ENCODE measurements at places on chromosomes 6 and 20.

- DNase-seq, result no peak
Observed at GRCh38 chr20:36528875-36529417, 12.4 kb upstream of the MYL9 start.

DNA sequence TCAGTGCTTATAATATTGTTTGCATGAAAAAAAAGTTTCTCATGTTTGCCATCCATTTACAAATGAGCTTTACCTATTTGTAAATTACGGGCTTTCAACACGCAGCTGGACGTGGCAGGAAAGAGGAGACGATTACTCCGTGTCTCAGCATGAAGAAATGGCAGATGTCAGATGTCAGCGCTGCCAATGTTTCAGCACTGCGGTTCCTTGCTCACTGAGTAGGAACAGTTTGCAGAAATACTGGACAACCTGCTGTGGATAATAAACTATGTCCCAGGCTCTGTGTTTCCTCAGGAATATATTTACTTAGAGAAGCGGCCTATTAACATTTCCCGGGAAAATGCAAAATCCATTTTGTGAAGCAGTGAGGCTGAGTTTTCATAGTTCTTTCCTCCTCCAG, 22.7 kb downstream of the RAMACL start:
- no peak for DNase-seq

DNA sequence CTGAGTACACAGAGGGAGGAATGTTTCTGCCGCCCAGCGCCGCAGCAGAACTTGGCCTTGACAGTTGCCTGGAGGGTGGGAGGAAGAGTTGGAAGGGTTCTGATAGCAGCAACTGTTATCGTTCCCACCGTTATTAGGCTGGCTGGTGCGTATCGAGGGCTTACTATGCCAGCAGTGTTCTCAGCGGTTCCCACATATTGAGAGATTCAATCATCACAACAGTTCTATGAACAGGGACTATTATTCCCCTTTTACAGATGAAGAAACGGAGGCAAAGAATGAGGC, 380.1 kb upstream of the SULF2 start:
- no peak for DNase-seq

GRCh38 chr6:136864676-136865075, 42.3 kb downstream of the PEX7 start:
- no peak for DNase-seq

DNA sequence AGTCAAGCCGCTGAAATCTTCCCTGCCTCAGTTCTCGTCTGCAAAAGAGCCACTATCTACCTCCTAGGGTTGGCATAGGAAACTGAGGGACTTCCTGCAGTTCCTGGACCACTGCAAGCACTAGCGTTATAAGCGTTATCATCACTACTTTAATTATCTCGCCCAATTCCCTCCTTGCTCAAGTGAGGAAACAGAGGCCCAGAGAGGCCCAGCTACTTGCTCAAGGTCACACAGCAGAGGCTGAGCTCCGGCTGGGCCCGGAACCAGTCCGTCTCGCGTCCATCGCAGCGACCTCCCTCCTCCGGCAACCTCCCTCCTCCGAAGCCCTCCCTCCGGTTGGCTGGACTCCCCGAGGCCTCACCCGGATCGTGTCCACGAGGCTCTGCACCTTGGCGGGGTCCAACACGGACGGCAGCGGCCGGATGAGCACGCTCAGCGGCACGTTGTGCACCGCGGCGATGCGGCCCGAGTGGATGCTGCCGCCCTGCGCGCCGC, 338 bp downstream of the SRXN1 start:
- DNase-seq, result no peak

DNA sequence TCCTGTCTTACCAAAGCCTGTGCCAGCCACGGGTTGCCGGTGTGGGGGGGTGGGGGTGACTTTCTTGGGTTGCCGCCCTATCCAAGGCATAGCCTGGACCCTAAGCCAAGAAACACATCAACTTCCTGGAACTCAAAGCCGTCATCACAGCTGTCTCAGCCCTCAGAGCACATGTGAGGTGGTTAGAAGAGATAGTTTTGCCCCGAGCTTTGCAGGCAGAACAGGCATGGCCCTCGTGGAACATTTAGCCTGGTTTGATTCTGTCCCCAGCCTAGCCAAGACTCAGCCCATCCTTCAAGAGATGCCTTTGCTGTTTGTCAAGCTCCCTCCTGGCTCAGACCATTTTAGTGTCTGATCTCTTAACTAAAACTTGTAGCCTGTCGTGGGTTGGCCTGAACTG, 64.9 kb downstream of the RREB1 start:
- DNase-seq, result no peak

DNA sequence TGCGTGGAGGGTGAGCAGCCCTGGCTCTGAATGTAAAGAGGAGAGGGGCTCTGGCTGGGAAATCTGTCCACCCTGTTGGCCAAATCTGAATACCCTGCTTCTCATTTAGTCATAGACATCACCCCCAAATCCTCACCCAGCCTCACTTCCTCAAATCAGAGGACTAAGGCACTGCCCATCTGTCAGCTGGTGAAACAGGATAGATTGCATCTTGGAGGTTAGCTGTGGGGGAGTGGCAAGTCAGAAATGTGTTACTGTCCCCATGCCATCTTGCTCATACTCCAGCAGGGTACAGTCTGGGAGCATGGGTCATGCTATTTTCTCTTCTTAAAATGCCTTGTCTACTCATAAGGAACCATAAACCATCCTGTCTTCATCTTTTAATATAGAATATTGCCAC, 9.5 kb upstream of the DTNBP1 start:
- no peak for DNase-seq

DNA sequence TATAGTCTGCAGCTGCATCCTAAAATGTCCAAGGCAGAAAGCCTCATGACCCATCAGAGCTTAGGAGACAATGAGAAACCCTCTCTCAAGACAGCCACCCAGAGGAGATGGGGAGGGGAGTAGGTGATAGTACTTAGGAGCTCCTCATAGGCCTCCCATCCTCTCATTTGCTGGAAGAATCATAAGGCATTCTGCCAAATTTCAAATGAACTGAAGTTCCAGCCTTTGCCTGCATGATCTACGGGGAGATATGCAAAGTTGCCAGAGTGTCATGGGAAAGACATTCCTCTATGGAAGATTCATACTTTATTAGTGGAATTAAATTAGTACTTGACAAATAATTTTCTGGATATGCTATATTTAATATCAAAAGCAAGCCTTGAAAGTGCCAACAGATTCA, 194.1 kb upstream of the GJE1 start:
- DNase-seq, result no peak

GRCh38 chr6:79571030-79571367, 33.8 kb upstream of the LCA5 start:
- no peak for DNase-seq

DNA sequence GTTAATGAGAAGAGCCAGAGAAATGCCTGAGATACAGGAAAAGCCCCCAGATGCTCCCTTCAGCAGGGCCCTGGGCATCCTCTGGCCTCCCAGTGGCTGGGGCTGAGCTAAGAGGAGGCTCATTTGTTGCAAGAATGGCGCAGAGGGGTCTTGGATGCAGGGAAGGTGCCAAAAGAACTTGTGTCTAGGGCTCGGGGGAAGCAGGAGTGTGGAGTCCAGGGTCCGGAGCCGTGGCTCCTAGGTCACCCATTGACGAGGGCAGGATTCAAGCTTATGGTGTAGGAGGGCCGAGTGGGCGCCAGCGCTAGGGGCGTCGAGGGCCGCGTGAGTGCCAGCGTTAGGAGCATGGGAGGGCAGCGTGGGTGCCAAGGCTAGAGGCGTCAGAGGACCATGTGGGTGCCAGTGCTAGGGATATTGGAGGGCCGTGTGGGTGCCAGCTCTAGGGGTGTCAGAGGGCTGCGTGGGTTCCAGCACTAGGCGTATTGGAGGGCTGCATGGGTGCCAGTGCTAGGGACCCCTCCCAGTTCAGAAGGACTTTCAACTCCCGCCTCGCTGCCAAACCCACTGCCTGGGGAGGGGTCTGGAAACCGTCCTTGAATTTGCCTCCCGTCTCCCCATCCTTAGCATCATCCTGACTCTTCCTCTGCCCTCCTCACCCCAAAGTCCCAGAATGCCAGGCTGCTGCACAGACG, 250.5 kb upstream of the AFDN start:
- no peak for DNase-seq

- no peak for DNase-seq
Observed at GRCh38 chr6:127212376-127212775, 54.3 kb upstream of the RNF146 start.

DNA sequence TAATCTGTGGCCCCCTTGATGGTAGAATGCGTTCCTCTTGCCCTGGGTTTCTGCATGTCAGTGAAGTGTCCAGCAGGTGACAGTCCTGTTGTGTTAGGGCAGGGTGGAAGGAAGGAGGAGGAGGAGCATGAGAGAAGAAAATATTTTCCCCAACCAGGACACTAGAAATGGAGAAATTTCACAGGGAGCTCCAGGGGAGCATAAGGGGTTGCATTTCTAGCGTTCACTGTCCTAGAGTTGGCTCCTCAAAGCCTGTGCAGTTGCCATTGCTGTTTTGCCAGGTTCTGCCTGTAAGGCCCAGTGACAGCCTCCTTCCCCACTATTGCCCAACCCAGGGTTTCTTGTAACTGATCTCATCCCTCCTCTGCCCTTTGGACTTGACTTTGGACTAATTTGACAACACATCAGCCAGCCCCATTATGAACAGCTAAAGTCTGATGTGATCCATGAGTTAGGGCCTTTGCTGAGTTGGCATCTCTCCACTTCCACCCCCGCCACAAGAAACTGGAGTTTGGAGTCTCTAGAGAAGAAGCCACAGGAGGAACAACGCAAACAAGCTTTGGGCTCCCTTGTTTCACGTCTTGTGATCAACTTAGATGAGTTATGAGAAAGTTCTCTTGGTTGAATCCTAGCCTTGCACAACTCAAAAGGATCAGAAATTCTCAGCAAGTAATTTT, 14.0 kb upstream of the FAM50B start:
- DNase-seq, result no peak

- no peak for DNase-seq
Observed at GRCh38 chr6:151092591-151092990, 147.2 kb upstream of the AKAP12 start.

- DNase-seq, result no peak
Observed at GRCh38 chr6:139883776-139884175, 509.3 kb upstream of the CITED2 start.

DNA sequence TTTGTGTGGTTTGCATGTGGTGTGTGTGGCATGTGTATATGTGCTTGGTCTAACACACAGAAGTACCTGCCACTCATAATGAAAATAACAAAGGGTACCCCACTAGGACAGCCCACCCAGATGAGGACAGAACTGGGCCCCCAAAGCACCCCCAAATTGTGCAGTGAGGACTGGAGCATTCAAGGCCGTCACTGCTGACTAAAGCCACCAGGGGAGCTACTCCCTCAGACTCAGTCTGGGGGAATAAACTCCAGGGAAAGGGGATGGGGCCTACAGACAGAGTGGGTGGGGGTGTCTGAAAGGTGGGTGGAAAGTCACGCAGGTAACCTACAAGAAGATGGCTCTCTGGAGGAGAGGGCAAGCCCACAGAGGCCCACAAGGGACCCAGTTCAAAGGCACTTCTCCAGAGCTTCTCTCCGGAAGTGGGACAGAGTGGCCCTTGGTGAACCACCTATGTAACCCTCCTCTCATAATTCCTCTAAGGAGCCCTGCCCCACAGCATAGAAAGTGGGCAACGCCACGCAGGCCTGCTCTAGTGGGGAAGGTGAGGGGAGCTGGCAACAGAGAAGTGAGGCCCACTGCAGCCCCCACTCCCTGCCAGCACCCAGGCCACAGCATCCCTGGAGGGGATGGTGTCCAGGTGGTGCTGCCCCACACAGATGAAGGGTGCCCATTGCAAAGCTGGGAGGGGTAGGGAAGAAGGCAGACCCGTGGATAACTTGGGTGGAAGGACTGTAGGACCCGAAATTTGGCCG, 122.8 kb upstream of the MAFB start:
- no peak for DNase-seq

- no peak for DNase-seq
Observed at GRCh38 chr6:43789447-43789846, 19.4 kb downstream of the VEGFA start.

GRCh38 chr6:43516367-43516696, 394 bp downstream of the YIPF3 start:
- no peak for DNase-seq

- no peak for DNase-seq
Observed at GRCh38 chr20:37243937-37244571, 17.6 kb downstream of the GHRH start.

DNA sequence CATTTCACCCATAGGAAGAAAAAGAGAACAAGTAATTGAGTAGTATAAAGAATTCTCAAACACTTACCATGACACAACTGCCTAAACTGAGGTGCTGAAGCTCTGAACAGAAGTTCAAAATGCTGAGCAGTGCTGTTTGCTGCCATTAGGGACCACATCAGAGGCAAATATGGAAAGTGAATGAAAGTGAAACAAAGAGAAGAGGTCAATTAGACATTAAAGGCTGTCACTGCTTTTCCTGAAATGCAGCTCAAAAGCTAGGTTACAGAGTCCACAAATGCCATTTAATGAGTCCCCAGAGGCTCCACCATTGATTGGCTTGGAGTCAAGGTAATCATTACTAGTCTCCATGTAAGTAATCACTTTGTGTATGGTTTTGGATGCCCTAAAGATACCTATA, 46.1 kb downstream of the POU3F2 start:
- no peak for DNase-seq

DNA sequence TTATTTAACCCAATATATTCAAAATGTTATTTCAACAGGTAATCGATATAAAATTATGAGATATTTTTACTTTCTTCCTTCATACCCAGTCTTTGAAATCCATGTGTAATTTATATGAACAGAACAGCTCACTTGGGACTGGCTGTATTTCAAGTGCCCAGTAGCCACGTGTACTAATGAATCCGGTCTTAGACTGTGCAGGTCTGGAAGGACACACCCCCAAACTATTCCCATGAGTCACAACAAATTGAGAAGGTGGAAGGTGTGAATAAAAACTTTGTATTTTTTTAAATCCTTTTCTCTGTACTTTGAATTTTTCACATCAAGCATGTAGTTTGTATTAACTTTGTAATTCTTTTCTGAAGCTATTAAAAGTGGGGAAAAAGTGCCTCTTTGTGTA, 2.8 kb downstream of the UNC5CL start:
- DNase-seq, result no peak

DNA sequence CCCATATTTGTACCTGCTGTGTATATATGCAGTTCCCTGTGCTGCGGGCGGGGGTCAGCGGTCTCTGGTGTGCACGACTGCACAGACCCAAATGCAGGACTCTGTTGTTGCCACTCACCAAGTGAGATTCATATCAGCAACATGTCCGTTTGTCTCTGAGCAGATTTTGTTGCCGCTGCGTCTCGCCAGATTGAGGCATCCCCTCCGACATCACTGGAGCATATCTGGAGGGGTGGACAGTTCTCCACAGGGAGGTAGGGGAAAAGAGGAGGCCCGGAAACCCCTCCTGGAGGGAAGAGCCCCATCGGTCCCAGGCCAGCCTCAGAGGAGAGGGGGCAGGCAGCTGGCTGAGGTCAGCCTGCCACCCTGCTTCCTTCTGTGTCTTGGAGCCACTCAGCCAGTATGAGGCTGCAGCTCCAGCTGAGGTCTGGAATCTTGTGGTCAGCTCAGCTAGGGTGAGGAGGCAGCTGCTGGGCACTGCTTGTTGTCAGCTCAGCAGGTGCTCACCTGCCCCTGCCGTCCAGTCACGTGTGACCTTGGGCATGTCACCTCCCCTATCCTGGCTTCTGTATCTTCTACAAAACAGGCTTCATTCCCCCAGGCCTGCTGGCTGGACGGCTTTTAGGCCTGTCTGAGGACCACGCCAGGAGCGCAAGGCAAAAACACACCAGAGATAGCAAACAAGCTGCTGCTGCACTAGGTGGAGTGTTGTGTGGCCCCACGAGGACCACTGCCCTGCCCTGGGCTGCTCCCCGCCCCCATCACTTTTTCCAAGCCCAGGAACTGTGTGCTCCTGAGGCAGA, 47.1 kb downstream of the HNF4A start:
- no peak for DNase-seq

- no peak for DNase-seq
Observed at GRCh38 chr20:62838128-62838891, 21.5 kb downstream of the COL9A3 start.

All from activated CD8-positive, alpha-beta memory T cell treated with anti-CD3 and anti-CD28 coated beads for 1 hour (primary cell).